Kidney glomerular epithelial cell (primary cell): ENCODE measurements at places on chromosomes 6 and 20.

DNA sequence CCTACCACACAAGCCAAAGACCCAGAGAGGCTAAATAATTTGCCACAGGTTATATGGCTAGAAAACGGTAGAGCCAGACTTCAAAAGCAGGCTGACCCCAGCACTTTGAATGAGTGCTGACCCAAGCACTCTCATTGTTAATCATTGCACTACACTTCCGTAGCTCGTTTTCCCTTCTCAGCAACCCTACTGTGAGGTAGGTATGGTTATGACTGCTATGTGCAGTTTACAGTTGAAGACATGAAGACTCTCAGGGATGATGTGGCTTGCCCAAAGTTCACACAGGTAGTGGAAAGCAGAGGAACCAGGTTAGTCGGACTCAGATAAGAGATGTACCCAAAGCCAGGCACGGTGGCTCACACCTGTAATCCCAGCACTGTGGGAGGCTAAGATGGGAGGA is 33.5 kb upstream of the RIMS4 start:
- no peak for DNase-seq

DNA sequence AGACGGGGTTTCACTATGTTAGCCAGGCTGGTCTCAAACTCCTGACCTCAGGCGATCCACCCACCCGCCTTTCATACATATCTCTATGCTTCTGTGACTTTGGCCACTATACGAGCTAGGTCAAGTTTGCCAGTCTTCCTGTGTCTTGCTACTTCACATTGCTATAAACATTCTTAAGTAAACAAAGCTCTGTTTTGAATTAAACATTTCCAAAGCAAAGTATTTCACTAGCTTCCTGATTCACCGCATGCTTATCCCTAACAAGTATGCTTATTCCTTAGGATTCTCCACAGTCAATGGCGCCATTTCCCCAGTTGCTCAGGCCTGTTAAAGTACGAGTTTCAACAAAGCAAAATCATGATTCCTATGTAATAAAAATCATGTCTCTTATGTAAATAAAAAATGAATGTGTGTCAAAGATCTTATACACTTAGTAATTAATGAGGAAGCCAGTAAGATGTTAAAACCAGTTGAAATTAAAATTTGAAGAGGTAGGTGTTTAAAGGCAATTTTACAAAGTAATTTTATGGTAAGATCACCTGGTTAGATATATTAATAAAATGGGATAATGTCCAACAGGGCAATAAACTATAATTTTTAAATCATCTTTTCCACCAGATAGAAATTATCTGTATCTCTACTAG is 88.5 kb downstream of the PRKN start:
- no peak for DNase-seq

GRCh38 chr20:2337142-2337541 is 41.3 kb downstream of the TGM3 start:
- DNase-seq, result no peak

- DNase-seq, result no peak
Measured at GRCh38 chr6:149977221-149977620, 13.5 kb downstream of the ULBP1 start.

DNA sequence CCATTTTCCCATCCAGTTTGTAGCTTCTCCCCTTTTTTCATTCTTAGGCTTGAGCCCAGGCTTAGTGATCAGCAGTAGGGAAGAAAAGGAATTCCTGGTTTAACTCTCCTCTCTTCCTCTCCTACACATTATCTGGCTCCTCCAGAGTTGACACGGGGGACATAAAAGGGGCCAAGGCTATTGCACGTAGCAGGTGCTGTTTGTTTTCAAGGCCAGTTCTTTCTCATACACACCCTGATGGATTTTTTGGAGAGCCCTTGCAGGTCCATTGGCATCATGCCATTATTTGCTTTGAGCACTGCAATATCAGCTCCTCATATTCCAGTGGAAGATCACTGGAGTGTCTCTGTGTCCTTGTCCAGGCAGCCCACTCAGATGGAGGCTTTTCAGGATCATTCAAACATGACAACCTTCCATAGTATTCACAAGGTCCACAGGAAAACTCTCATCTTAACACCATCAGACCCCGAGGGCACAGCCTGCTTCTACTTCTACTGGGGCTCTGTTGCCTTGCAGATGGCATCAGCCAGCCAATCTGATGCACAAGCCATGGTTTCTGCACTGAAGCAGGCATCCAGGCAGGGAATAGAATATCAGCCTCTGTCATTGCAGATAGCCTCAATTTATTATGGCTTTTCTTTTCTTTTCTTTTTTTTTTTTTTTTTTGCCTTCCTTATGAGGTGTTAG is 18.8 kb downstream of the PLCB4 start:
- no peak for DNase-seq

- no peak for DNase-seq
Measured at GRCh38 chr6:87656857-87657256, 45.2 kb downstream of the AKIRIN2 start.

DNA sequence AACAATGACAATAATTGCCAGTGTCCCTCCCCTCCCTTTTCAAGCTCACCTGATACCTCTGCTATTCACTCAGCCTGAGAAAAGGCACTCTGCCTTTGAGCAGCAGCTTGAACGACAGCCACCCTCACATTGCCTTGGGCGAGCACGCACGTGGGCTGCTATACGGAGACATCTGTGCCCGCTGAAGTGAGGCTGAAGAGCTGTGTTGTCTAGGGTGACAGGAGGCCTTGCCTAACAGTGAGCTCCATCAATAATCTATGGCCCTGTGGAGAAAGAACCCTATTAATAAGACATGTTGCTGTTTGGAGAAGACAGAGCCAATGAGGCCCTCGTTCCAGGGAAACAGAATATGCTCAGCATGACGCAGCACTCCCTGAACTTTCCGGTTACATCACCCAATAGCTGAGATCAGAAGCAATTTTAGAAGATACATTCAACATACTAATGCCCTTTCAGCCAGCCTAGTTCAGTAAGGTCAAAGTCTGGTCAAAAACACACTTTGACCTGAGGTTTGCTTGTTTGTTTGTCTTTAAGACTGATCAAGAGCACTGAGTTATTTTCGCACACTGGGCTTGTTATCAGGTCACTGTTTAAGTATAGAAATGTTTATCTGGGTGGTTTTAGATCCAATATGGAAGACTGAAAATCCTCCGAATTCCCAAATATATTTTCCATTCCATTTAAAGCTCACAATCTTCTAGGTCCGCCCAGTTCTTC is 30.6 kb downstream of the RBM24 start:
- DNase-seq, result no peak

GRCh38 chr6:73372516-73372915 is 2.8 kb upstream of the OOEP start:
- no peak for DNase-seq

GRCh38 chr6:169959136-169960002 is 207.9 kb downstream of the ERMARD start:
- DNase-seq, result no peak

DNA sequence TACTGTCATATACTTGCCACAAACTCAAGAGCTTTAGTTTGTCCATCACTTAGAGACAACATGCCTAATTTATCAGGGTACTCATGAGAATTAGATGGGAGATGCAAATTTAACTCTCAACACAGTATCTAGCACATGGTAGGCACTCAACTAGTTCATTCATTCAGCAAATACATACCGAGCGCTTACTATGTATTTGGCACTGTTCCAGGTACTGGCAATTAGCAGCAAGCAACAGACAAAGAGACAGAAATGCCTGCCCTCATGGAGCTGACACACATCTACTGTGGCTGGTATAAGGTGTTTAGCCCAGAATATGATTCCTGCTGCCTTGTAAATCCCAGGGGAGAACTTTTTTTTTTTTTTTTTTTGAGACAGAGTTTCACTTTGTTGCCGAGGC is 4.8 kb downstream of the MICAL1 start:
- DNase-seq, result no peak

DNA sequence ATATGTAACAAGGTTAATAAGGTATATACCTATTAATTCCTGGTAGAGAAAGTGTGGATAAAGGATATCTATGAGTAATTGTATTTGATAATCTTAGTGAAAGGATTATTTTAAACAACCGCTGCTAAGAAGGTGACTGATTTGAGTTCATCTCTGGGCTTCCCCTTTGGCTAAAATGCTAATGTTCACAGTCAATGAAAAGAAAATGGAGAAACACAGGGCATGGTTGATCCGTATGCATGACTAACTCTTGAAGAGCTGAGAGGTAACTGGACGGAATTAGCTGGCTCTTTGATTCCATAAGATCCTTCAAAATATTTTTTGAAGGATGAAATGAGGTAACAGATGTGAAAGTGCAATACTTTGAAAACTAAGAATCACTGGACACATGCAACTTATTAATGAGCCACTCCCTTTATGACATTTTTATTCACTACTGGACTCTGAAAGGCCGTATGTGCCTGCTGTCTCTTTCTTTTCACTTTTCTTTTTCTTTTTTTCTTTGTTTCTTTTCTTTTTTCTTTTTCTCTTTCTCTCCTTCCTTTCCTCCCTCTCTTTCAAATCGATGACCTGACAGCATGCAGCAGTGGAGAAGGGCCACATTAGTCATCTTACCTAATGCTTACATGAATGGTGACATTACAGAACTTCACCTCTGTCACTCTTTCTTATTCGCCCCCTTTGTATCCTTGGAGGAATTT is 464.6 kb downstream of the CDKAL1 start:
- no peak for DNase-seq

GRCh38 chr6:43173591-43174262 is 2.7 kb downstream of the SRF start:
- DNase-seq, result no peak

DNA sequence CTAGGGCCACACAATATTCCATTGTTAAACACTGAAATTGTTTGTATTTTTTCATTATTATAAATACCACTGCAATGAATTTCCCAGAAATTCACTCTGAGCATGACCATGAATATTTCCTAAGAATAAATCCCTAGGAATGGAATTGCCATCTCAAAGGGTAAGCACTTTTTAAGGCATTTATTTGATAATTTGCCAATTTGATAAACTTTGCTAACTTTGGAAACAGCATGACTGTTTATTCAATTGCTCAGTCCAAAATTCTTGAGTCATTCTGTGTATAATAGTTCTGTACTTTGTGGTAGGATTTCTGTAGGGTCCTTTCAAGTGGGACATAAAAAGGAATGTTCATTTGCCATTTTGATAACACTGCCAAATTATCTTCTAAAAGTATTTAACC is 44.2 kb upstream of the TOX2 start:
- DNase-seq, result no peak

DNA sequence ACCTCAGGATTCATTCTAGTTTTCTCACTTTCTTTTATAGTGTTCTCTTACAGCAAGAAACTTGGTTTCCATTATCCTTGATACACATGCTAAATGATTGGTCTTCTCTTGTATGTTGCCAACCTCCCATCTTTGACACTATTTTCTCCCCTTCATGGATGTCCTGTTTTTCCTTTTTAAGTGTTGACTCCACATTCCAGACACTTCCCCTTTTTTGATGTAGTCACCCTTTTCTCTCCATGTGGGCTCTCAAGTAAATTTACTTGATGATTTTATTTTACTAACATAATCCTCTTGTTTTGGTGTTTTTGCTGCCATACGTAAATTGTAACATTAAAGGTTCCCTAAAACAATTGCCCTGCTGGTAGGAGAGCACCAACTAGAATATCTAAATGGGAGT is 148.1 kb downstream of the ZFAND3 start:
- DNase-seq, result no peak

DNA sequence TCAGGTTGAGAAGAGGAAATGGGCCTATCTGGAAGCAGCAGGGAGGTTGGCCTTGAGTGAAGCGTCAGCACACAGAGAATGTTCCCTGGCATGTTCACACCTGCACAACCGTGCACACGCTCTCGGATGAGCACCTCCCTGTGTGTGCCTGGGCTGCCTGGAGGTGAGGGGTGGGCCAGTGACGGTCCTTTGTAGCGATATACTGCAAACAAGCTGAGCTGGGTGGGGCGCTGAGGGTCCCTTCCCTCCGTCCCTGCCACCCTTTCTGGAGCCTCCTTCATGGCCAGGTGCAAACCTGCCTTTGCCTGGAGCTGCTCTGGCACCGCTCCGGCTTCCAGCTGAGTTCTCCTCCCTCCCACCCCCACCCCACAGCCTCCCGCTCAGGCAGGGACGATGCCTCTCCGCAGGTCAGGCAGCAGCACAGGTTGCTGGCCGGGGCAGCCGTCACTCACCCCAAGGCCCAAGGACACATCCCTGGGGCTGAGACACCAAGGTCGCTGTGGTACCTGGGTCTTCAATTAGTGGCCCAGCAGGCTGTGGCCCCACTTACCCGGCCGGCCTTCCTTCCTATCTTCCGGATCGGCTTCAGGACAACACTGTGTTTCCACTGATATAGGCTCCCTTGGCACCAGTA is 111.6 kb downstream of the ERMARD start:
- no peak for DNase-seq

- DNase-seq, result no peak
Measured at GRCh38 chr6:103729658-103730057, 1130.1 kb downstream of the HACE1 start.

- no peak for DNase-seq
Measured at GRCh38 chr6:13404892-13405254, 76.5 kb upstream of the TBC1D7 start.
